Transverse colon (tissue), 4 donors: ENCODE measurements at places on chromosomes 3 and 15. TPM values are rescaled to one million over a fixed set of nuclear protein-coding genes. Genes with fewer than 3 reads are reported as not detected.

GRCh38 chr15:42373274-42373673, 14.0 kb downstream of the CAPN3 start:
- DNase-seq, result no peak

Gene RTP1
- total RNA-seq, result not detected

- DNase-seq, result no peak
These were observed 36.3 kb downstream of the DUT start for GRCh38 chr15:48367483-48367882.

Gene CLSTN2
- total RNA-seq, result 9.0 TPM

Gene DUOXA1
- total RNA-seq, result 1.4 TPM
